Muscle of leg (tissue), 16 donors: ENCODE measurements at places on chromosomes 7 and 10. TPM values are rescaled to one million over a fixed set of nuclear protein-coding genes. Genes with fewer than 3 reads are reported as not detected.

Gene SAMD9
- total RNA-seq, result 6.1 TPM

Gene IFIT1B
- 1.1 TPM for total RNA-seq

- H3K4me1 ChIP-seq, result peaks cover 4% of the 10 kb centered on the region
- H3K4me3 ChIP-seq, result no peak overlapping the region
- no peak overlapping the region for H3K27ac ChIP-seq
- H3K27me3 ChIP-seq, result no peaks in the 10 kb centered on the region
Measured at GRCh38 chr7:154744256-154744860, 258.6 kb downstream of the PAXIP1 start.

GRCh38 chr10:86104156-86104555 lies 262.4 kb downstream of the GRID1 start:
- H3K4me1 ChIP-seq, result no peaks in the 10 kb centered on the region
- no peak for DNase-seq
- no peaks in the 10 kb centered on the region for H3K36me3 ChIP-seq
- no peak overlapping the region for H3K27ac ChIP-seq

GRCh38 chr10:42428534-42428933 lies 209.8 kb downstream of the ZNF33B start:
- no peak overlapping the region for H3K27ac ChIP-seq
- no peak for DNase-seq

Gene TMEM273
- 9.5 TPM for total RNA-seq

- H3K36me3 ChIP-seq, result no peaks in the 10 kb centered on the region
- no peaks in the 10 kb centered on the region for H3K27me3 ChIP-seq
- DNase-seq, result no peak
- no peak overlapping the region for H3K4me3 ChIP-seq
- no peaks in the 10 kb centered on the region for H3K4me1 ChIP-seq
Measured at GRCh38 chr10:62382831-62383230, 8.7 kb downstream of the ZNF365 start.

- H3K36me3 ChIP-seq, result no peaks in the 10 kb centered on the region
- H3K4me1 ChIP-seq, result no peaks in the 10 kb centered on the region
- no peak for DNase-seq
- no peaks in the 10 kb centered on the region for H3K27me3 ChIP-seq
- no peak overlapping the region for H3K27ac ChIP-seq
Measured at GRCh38 chr7:112398534-112398933, 51.7 kb upstream of the IFRD1 start.

DNA sequence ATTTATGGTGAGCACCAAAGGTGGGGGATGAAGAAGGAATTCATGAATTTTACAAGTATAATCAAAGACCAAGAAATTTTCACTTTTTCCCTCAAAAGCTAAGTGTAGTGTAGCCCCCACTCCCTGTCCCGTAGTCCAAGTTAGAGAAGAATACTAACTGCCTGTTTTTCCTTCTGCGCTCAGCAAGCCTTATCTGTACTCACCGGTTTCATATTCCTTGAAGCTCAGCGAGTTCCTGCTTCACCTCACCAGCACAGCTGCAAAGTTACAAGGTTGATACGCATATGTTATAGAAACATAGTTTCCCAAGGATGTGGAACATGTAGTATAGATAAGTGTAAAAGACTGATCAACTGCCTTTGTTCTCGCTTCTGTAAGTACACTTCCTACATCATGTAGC lies 16.0 kb upstream of the ZNF33B start:
- no peak overlapping the region for H3K27ac ChIP-seq
- H3K27me3 ChIP-seq, result no peaks in the 10 kb centered on the region
- H3K36me3 ChIP-seq, result no peaks in the 10 kb centered on the region
- H3K4me3 ChIP-seq, result no peak overlapping the region

GRCh38 chr7:98303906-98304305 lies 22.4 kb downstream of the BRI3 start:
- no peaks in the 10 kb centered on the region for H3K27me3 ChIP-seq
- no peak for DNase-seq
- H3K4me1 ChIP-seq, result no peaks in the 10 kb centered on the region
- H3K27ac ChIP-seq, result no peak overlapping the region
- H3K4me3 ChIP-seq, result no peak overlapping the region

DNA sequence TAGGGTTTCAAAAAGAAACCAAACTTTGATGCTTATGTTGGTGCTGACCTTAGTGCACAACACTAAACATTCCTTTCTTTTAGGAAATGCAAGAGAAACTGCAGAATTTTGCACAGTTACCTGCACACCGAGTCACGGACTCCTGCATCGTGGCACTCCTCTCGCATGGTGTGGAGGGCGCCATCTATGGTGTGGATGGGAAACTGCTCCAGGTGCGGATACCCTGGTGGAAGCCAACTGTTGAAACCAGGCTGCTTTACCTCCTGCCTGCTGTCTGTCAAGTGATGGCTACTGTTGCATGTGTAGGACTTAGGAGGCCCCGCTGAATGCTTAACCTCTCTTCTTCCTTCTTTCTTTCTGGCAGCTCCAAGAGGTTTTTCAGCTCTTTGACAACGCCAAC lies 11.7 kb downstream of the CASP2 start:
- peaks cover 68% of the 10 kb centered on the region for H3K36me3 ChIP-seq
- no peak for DNase-seq
- no peaks in the 10 kb centered on the region for H3K4me1 ChIP-seq
- H3K27ac ChIP-seq, result no peak overlapping the region

DNA sequence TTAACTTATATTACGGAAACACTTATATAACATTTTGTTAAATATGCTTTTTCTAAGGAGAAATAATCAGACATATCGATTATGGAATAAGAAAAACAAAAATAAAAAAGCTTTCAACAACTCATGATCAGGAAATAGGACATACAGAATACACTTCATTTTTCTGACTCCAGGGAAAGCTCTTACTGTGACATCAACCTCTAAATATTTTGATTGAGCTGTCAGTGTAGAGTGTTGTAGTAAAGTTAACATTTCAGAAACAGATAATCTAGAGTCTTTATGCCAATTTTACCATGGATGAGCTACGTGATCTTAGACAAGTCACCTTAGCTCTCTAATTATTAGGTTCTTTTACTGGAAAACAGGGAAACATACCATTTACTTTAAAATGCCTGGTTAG lies 218.9 kb upstream of the SORCS1 start:
- H3K4me1 ChIP-seq, result no peaks in the 10 kb centered on the region
- H3K27ac ChIP-seq, result no peak overlapping the region
- H3K4me3 ChIP-seq, result no peak overlapping the region
- no peaks in the 10 kb centered on the region for H3K27me3 ChIP-seq

DNA sequence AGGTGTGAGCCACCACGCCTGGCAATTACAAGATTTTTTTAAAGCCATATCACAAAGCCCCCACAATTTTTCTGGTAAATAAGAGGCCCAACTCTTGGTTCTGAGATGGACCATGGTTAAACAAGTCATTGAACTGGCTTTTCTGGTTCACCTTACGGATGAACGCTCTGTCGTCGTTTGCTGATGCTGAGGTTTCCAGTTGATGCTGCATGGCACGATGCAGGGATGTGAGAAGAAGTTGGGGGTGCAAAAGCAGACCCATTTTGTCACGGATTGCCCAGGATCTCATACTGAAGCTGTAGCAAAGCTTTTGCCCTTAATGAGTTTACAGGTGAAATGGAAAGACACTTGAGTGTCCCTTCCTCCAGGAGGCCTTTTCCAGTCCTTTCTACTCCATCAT lies 2.0 kb upstream of the IL2RA start:
- H3K27me3 ChIP-seq, result no peaks in the 10 kb centered on the region
- no peak overlapping the region for H3K27ac ChIP-seq
- no peaks in the 10 kb centered on the region for H3K36me3 ChIP-seq

GRCh38 chr7:139523199-139523941 lies at the start of gene CLEC2L:
CLEC2L (plus strand) TSS chr7:139523685; CDS start chr7:139523928, 243 bp downstream.
- H3K27me3 ChIP-seq, result peaks cover 48% of the 10 kb centered on the region
- H3K4me3 ChIP-seq, result peak within 1 kb of the TSS; percentile 28
- peak; percentile 53 for DNase-seq
- no peaks in the 10 kb centered on the region for H3K36me3 ChIP-seq

Gene IQUB
- 0.84 TPM for total RNA-seq

Gene SLF2
- total RNA-seq, result 113 TPM

Gene ZNF503
- total RNA-seq, result 3.6 TPM

Gene STOX1
- 2.7 TPM for total RNA-seq

GRCh38 chr7:112938863-112939573 lies 147.6 kb downstream of the GPR85 start:
- peak overlapping the region; percentile 92 for H3K27ac ChIP-seq
- no peaks in the 10 kb centered on the region for H3K27me3 ChIP-seq
- peaks cover 9% of the 10 kb centered on the region for H3K4me1 ChIP-seq

DNA sequence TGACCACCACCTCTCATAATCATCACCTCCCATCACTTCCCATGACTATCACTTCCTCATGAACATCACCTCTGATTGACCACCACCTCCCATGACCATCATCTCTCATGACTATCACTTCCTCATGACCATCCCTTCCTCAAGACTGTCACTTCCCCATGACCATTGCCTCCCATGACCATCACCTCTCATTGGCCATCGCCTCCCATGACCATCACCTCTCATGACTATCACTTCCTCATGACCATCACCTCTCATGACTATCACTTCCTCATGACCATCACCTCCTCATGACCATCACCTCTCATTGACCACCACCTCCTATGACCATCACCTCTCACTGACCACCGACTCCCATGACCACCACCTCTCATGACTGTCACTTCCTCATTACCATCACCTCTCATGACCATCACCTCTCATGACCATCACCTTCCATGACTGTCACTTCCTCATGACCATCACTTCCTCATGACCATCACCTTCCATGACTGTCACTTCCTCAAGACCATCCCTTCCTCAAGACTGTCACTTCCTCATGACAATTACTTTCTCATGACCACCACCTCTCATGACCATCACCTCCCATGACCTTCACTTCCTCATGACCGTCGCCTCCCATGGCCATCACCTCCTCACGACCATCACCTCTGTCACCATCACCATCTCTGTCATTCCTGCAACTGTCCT lies 51.6 kb downstream of the PDGFA start:
- peaks cover 61% of the 10 kb centered on the region for H3K4me1 ChIP-seq
- no peak overlapping the region for H3K27ac ChIP-seq
- no peaks in the 10 kb centered on the region for H3K36me3 ChIP-seq
- DNase-seq, result no peak
- peaks cover 11% of the 10 kb centered on the region for H3K27me3 ChIP-seq
- no peak overlapping the region for H3K4me3 ChIP-seq

Gene RPA3
- 28.1 TPM for total RNA-seq

DNA sequence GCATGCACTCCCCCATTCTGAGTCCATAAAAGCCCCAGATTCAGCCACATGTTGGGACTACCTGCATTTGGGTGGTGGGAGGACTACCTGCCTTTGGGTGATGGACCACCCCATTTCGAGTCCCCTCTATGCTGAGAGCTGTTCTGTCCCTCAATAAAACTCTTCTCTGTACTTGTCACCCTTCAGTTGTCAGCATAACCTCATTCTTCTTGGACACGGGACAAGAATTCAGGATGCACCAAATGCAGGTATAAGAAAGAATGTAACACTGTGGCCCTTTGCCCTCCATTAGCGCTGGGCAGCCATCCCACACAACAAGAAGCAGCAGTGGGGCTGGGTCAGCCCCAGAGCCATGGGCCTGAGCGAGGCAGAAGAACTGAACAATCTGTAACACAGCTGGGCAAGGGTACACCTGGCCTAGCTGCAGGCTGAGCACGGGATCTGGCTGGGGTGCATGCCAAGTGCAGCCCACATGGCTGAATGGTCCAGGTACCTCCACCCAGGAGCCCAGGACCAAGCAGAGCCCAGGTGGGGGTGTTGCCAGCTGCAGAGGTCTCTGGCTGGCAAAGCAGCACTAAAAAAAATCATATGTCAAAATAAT lies 1344.3 kb upstream of the LRRTM3 start:
- H3K4me3 ChIP-seq, result no peak overlapping the region
- H3K27ac ChIP-seq, result no peak overlapping the region
- no peaks in the 10 kb centered on the region for H3K27me3 ChIP-seq
- DNase-seq, result no peak
- peaks cover 5% of the 10 kb centered on the region for H3K36me3 ChIP-seq

DNA sequence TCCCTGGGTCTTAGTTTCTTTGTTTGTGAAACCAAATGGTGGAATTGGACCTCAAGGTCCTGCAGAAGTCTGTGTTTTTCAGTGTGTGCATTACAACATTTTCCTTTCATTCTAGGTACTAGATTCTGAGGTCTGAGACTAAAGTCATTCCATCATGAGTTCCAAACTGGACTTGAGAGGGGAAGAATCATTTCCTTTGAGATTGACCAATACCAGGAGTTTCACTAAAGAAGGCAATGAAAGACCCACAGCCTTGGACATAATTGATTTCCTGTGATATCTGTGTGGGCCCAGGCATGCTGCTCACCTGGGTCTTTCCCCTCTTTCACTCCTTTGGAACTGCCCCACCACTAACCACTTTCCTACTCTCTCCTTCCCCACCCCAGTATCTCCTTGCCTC lies 18.2 kb downstream of the TAS2R41 start:
- no peak for DNase-seq
- H3K4me1 ChIP-seq, result peaks cover 8% of the 10 kb centered on the region
- H3K27me3 ChIP-seq, result no peaks in the 10 kb centered on the region

DNA sequence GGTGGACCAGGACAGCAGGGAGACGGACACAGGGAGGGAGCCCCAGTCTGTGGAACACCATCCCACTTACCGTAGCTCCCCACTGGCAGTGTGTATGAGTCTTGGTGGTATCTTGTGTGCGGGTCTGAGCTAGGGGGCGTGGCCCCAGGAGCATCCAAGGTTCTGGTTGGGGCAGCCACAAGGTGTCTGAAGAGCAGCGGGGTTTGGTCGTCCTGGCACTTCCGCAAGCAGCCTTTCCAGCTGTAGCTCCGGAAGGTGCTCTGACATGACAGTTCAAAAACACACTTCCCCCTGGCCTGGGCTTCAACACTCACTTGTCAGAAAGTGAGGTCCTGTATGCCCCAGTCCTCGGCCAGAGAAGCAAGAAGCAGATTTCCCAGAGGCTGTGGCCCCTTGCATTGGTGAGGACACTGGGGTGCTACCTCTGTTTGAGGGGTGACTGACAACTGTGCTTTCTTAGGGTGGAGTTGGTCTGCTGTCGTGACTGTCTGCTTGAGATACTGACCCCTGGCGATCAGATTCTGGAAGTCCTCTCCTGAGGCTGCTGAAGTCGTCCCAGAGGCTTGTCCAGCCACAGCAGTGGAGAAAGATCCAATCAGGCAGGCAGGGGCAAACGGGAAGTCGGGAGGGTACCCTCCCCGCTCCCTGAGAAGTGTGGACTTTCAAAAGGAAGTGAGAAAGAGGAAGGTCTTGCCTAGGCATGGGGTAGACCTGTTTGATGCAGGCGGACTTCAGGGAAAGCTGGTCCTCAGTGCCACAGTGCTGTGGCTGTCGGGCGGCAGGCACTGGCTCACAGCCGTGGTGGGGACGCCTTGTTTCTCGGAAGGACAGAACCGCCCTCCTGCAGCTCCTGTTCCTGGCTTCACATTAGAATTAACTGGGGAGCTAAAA lies 51.4 kb upstream of the PFKFB3 start:
- peak; percentile 74 for DNase-seq
- H3K4me3 ChIP-seq, result no peak overlapping the region
- H3K36me3 ChIP-seq, result no peaks in the 10 kb centered on the region
- H3K4me1 ChIP-seq, result peaks cover 8% of the 10 kb centered on the region
- H3K27me3 ChIP-seq, result no peaks in the 10 kb centered on the region

GRCh38 chr7:141381794-141382427 lies 169.3 kb upstream of the AGK start:
- no peaks in the 10 kb centered on the region for H3K4me1 ChIP-seq
- no peak for DNase-seq
- H3K36me3 ChIP-seq, result no peaks in the 10 kb centered on the region
- no peak overlapping the region for H3K4me3 ChIP-seq
